ENCODE measurements at places on chromosomes 12 and 14. TPM values are rescaled to one million over a fixed set of nuclear protein-coding genes. Genes with fewer than 3 reads are reported as not detected.

DNA sequence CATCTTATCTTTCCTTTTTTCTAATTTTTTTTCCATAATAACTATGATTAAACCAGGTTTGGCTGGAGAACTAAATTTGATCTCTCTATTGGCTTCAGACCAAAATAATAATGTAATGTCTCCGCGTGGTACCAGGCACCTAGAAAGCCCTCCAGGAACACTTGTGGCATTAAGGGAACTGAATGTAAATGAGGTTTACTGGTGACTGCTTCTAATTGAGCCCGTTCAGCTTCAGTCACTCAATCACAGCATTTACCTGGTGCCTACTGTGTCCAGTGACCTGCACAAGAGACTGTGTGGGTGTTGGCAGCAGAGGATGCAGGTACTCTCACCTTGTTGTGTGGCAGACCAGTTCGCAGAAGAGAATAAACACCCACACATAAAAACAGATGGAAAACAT, 302.5 kb downstream of the DPF3 start:
- no peaks in the 10 kb centered on the region for H3K4me1 ChIP-seq
- DNase-seq, result no peak
- H3K27me3 ChIP-seq, result no peaks in the 10 kb centered on the region
- H3K27ac ChIP-seq, result no peak overlapping the region
- H3K4me3 ChIP-seq, result no peak overlapping the region

- H3K27me3 ChIP-seq, result no peaks in the 10 kb centered on the region
- no peak overlapping the region for H3K4me3 ChIP-seq
- H3K36me3 ChIP-seq, result no peaks in the 10 kb centered on the region
- DNase-seq, result no peak
Measured at GRCh38 chr14:72856530-72857266, 37.2 kb downstream of the DPF3 start.

- H3K27ac ChIP-seq, result no peak overlapping the region
- H3K4me1 ChIP-seq, result no peaks in the 10 kb centered on the region
- no peak overlapping the region for H3K4me3 ChIP-seq
- no peaks in the 10 kb centered on the region for H3K36me3 ChIP-seq
- H3K27me3 ChIP-seq, result no peaks in the 10 kb centered on the region
Measured at GRCh38 chr12:78963439-78964227, 99.1 kb downstream of the SYT1 start.

- H3K27ac ChIP-seq, result no peak overlapping the region
- no peaks in the 10 kb centered on the region for H3K4me1 ChIP-seq
- no peaks in the 10 kb centered on the region for H3K36me3 ChIP-seq
Measured at GRCh38 chr12:31008241-31008761, 65.4 kb upstream of the DDX11 start.

GLT8D2 gene
- total RNA-seq, result 30.4 TPM

KRT75 gene
- not detected for total RNA-seq

EMP1 gene
- total RNA-seq, result 1,389 TPM
